GM23338 (cell line): ENCODE measurements at places on chromosomes 5 and 9.

- no peak for DNase-seq
These were observed 27.7 kb upstream of the TRIO start for GRCh38 chr5:14115323-14115895.

GRCh38 chr9:122951056-122951455, 10.2 kb downstream of the RABGAP1 start:
- DNase-seq = no peak

GRCh38 chr5:56827049-56827448, 11.7 kb downstream of the MAP3K1 start:
- peak; percentile 77 for DNase-seq

- DNase-seq = peak; percentile 46
These were observed 553 bp downstream of the MAP3K1 start for GRCh38 chr5:56815658-56816545.

DNA sequence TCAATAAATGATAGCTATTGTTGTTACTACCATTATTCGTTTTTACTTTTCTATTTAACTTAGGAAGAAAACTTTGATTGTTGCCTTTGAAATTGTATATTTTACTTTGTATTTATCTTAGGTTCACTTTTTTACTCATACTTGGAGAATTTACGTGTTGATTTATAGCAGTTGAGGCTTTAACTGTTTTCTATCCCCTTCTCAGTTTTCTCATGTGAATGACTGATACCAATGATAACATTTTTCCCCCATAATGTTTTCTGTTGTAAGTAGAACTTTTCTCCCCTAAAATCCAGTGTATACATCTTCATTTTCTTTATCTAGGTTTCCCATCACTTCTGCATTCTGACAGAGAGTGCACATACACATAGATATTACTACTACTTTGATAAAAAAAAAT, 54.4 kb downstream of the FSD1L start:
- no peak for DNase-seq

- no peak for DNase-seq
These were observed 139.5 kb upstream of the SLC27A6 start for GRCh38 chr5:128825826-128826225.

DNA sequence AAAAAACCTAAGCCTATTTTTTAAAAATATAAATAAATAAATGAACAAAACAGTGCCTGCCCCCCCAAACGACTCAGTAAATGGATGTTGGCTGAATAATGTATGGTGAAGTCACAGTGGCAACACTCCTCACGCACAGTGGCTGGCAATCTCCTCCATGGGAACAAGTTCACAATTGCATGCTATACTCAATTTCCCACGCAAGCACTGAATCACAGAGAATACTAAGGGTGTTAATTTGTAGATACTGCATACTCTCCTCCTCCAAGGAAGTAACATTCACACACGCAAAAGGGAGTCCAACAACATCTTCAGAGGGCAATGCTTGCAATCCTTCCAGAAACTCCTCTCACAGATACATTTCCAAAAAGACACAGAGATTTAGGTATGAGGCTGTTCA, 47.5 kb downstream of the SERINC5 start:
- DNase-seq = no peak

GRCh38 chr5:176700239-176700847, 53.1 kb downstream of the TSPAN17 start:
- peak; percentile 70 for DNase-seq

- DNase-seq = peak; percentile 57
These were observed 286 bp upstream of the BSPRY start for GRCh38 chr9:113349066-113349444.

DNA sequence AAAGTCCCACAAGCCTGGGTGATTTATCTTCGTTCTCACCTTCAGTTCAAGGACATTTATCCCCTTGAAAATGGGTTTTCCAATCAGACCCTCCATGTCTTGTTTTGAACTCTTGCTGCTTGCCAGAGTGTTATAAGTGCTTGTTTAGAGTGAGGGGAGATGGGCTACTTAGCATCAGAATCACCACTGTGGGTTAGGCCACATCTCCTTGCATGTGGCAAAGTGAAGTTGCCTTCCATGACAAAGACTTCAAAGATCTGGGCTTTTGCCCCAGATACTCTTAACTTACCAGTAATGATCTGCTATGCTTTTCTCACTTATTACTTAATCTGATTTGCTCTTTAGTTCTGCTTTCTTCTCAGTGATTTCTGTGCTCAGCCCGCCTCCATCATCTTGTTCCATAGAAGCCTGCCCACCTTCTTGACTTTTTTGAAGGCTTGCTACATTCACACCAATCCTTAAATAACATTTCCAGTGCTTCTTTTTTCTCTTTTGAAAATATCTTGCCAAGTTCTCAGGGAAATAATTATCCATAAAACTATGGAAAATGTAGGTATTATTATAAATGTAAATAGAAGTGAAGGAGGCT, 39.0 kb downstream of the GPR21 start:
- DNase-seq = peak; percentile 80

GRCh38 chr9:129383019-129383560, 205.0 kb upstream of the IER5L start:
- peak; percentile 58 for DNase-seq

GRCh38 chr9:135225619-135226228, 138.3 kb downstream of the OLFM1 start:
- no peak for DNase-seq

DNA sequence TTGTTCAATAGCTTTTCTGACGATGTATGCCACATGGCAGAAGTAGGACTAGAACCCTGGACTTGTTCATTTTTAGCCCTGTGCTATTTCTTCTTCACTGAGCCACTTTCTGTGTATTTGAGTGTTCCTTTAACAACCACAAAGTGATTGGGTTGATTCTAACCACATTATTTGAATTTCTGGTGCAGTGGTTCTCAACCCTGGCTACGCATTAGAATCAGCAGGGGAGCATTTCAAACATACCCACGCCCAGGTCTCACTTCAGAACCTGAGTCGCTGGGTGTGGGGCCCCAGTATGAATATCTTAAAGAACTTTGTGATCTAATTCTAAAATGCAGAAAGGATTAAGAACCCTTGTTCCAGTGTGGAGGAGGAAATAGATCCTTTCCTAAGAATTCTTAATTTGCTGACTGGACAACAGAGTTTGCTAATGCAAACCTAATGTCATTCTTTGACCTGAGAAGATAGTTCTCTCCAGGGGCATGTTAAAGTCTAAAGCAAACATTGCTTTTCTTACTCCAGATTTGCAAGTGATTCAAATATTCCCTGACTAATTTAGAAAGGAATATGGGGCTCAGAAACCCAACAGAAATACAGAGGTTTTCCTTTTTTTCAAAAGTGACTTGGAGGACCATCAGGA, 75.4 kb upstream of the GDNF start:
- DNase-seq = no peak

GRCh38 chr5:14295610-14296009, 152.5 kb downstream of the TRIO start:
- no peak for DNase-seq

DNA sequence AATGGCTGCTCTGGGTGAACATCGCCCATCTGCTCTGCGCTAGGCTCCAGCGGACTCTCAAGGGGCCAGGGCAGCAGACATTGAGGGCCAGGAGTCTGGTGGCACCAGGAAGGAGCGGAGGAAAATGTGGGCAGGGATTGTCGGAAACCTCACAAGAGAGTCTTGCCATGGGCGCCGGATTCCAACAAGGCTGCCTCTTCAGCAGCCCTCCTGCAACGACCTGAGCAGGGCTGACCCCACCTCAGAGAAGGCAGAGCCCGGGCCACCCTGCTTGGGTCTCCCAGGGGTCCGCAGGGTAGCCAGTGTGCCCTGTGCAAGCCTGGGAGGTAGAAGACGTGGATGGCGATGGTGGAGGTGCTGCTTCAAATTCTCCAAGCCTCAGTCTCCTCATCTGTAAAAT, 11.4 kb upstream of the UNC5A start:
- no peak for DNase-seq

DNA sequence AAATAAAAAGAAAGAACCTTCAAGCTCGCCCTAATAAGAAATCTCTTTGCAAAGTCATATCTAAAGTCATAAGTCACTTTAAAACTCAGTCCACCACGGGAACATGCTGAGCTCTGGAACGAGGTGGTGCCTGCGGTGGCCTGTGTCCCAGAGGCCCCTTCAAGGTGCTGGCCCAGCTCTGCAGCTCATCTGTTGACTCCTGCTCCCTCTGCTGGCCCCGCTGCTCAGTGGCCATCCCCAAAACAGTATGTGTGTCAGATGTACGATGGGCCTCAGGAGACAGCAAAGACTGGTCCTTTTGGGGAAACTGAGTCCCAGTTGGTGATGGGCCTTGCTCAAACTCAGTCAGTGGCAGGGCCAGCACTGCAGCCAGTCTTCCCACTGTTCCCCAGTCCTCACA, 22.8 kb upstream of the FOXB2 start:
- DNase-seq = peak; percentile 81

- DNase-seq = no peak
These were observed 25.9 kb downstream of the CD14 start for GRCh38 chr5:140607031-140607430.

- DNase-seq = no peak
These were observed 198.7 kb downstream of the GNA14 start for GRCh38 chr9:77449240-77450084.

DNA sequence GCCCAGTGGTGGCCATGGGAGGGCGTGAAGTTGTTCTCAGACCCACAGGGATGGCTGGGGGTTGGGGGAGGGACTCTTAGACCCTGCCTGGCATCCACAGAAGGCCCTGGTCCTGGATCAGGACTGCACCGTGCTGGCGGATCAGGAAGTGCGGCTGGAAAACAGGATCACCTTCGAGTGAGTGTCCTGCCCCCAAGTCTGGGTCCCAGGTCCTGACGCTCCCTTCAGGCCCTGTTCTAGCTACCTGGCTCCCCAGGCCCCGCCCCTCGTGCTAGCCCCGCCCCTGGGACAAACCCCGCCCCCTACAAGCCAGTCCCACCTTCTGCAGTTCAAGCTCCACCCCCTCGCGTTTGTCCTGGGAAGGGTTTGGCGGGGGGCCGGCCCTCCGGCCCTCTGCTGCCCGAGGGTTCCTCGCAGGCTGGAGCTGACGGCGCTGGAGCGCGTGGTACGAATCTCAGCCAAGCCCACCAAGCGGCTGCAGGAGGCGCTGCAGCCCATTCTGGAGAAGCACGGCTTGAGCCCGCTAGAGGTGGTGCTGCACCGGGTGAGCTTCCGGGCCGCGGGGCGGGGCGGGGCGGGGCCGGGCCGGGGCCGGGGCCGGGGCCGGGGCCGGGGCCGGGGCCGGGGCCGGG, 12.9 kb downstream of the RGS14 start:
- DNase-seq = peak; percentile 98

DNA sequence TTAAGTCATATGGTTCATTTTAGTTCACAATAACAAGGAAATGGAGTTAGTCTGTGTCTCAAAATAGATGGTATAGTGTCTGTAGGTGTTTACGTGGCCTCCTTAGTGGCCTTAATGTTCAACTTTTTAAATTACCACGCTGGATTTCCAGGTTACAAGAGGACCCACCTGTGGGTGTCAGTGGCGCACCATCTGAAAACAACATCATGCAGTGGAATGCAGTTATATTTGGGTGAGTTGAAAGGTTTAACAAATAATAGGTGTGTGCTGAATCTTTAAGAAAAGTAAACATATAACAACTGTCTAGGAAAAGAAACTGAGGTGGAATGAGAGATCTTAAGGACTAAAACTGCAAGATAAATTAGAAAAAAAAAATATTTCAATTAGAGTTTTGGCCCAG, 2.9 kb downstream of the UBE2B start:
- no peak for DNase-seq

GRCh38 chr5:72007336-72008111, 99.8 kb upstream of the MAP1B start:
- no peak for DNase-seq

DNA sequence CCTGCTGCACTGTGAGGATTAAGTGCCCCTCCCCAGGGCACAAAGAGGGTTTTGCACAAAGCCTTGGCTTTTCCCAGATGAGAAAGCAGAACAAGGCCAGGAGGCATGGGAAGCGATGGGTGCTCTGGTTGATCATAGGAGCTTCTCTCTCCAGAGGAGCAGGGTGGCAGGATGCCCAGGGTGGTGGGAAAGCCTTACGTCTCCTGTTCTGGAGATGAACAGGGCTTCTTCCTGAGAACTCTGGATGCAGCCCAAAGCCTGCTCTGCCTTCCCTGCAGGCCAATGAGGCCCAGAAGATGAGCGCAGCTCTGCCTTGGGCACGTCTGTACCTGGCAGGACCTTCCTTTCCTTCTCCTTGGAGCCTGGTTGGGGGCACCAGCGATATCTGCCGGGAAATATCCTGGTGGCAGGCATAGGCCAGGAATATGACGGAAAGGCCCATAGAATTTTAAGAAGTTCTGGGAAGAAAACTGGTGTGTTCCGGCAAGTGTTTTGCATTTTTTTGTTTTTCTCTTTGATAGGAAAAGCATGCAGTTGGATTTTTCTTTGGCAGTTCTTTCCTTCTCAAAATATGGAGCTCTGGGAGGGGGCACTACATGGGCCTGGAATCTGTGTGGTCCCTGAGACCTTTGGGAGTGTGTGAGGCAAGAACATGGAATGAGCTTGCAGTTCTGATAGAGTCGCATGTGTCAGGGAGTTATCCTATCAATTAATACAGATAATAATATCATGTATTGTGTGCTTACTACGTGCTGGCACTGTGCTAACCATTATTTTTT, 253.2 kb upstream of the KLF4 start:
- no peak for DNase-seq

DNA sequence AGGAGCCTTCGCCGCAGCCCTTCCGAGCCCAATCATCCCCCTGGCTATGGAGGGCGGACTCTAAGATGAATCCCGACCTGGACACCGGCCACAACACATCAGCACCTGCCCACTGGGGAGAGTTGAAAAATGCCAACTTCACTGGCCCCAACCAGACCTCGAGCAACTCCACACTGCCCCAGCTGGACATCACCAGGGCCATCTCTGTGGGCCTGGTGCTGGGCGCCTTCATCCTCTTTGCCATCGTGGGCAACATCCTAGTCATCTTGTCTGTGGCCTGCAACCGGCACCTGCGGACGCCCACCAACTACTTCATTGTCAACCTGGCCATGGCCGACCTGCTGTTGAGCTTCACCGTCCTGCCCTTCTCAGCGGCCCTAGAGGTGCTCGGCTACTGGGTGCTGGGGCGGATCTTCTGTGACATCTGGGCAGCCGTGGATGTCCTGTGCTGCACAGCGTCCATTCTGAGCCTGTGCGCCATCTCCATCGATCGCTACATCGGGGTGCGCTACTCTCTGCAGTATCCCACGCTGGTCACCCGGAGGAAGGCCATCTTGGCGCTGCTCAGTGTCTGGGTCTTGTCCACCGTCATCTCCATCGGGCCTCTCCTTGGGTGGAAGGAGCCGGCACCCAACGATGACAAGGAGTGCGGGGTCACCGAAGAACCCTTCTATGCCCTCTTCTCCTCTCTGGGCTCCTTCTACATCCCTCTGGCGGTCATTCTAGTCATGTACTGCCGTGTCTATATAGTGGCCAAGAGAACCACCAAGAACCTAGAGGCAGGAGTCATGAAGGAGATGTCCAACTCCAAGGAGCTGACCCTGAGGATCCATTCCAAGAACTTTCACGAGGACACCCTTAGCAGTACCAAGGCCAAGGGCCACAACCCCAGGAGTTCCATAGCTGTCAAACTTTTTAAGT, 819 bp downstream of the ADRA1B start:
- DNase-seq = no peak

- DNase-seq = no peak
These were observed 204.8 kb downstream of the C9orf50 start for GRCh38 chr9:129415942-129416651.

GRCh38 chr9:89879276-89879675, 274.5 kb downstream of the GADD45G start:
- DNase-seq = no peak
